ENCODE measurements at places on chromosomes 6 and 20.

GRCh38 chr6:30690403-30691207 is at the start of gene NRM:
TSS of gene NRM (minus strand) at chr6:30690984. CDS start at chr6:30690974, 10 bp downstream.
- DNase-seq: peak; percentile 51

DNA sequence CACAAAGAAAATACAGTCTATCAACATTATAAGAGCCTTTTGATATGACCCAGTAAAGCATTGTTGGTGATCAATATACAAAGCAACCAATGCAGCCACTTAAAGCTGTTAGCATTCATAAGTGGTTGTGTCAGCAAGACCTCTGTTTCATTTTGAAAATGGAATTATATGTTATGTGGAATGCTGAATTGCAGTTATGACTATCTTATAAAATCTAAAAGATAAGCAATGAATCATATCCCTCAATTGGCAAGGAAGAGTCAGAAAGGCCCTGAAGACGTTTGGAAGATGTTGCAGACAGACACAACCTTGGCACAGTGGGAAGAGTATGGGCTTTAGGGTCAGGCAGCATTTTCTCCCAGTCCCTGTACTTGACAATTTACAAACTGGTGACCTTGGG is 93.8 kb upstream of the RNF217 start:
- DNase-seq: no peak

- DNase-seq: no peak
Measured at GRCh38 chr20:33875055-33875454, 63.9 kb downstream of the CHMP4B start.

DNA sequence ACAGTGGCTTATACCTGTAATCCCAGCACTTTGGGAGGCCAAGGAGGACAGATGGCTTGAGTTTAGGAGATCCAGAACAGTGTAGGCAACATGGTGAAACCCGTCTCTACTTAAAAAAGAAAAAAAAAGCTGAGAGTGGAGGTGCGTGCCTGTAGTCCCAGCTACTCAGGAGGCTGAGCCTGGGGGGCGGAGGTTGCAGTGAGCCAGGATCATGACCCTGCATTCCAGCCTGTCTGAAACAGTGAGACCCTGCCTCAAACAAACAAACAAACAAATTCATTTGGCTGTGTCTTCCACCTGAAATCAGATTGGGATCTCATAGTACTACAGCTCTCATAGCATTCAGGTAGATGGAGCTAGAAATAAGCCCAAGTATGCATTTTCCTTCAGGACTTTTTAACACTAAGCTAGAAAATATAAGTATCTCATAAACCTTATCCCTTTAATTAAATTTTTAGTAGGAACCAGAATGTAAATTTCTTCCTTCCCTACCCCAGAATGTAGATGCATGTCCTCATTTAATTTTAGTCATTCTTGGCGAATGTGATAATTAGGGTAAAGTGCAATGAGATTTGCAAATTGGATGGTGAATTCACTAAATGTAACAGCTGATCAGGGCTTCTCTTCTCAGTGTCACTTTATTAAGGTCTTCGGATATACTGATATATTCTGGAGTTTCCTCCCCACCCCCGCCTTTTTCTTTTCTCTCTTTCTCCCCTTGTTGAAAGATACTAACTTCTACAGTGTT is 190.4 kb downstream of the CDKAL1 start:
- DNase-seq: no peak

DNA sequence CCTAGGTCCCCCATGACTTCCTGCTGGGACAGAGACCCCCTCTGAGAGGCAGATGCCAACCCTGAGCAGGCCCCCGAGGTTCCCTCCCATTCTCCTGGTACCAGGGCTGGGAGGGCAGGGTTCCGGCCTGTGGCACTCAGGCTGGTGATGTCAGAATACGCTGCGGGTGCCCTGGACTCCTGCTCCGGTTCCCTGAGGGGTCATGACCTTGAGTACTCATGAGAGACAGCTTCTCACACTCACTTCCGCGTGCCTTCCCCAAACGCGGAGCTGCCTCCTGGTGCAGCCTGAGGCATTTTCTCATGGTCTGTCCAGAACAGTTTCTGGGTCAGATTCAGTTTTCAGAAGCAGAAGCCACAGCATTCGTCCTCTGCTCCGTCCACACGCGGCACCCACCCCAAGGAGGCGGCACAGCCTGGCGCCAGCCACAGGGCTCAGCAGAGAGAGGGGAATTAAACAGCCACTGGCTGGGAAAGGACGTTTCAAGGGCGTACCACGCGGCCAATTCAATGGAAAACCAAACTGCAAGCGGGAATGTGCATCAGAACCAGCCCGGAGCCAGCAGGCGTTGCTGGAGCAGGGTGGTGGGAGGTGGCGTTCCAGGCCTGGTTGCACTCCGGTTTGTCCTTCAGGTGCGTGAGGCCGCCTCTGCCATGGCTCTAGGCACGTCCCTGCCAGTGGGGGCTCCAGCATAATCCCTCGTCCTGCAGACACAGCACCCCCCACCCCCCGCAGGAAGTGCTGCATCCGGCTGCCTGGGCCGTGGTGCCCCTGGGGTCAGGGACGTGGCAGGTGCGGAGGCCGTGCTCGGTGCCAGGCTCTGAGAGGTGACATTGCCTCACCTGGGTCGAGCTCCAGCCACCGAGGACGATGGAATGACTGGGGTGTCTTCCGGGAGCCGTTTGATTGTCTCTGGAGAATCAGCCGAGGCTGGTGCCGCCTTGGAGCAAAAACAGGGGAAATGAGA is 58.3 kb upstream of the BHLHE23 start:
- DNase-seq: no peak

- DNase-seq: no peak
Measured at GRCh38 chr20:677957-678356, 2.4 kb upstream of the SCRT2 start.

- no peak for DNase-seq
Measured at GRCh38 chr6:168596344-168596743, 155.4 kb downstream of the SMOC2 start.

GRCh38 chr6:51953246-51953645 is 134.2 kb downstream of the PKHD1 start:
- DNase-seq: no peak

GRCh38 chr6:126535595-126535994 is 195.7 kb downstream of the CENPW start:
- DNase-seq: no peak

GRCh38 chr6:35415065-35415891 is 36.9 kb upstream of the FANCE start:
- DNase-seq: no peak
